Esophagus squamous epithelium (tissue), 5 donors: ENCODE measurements at places on chromosomes 6 and 20. TPM values are rescaled to one million over a fixed set of nuclear protein-coding genes. Genes with fewer than 3 reads are reported as not detected.

GRCh38 chr6:6597682-6598081 lies 9.2 kb downstream of the LY86 start:
- no peak for DNase-seq

DNA sequence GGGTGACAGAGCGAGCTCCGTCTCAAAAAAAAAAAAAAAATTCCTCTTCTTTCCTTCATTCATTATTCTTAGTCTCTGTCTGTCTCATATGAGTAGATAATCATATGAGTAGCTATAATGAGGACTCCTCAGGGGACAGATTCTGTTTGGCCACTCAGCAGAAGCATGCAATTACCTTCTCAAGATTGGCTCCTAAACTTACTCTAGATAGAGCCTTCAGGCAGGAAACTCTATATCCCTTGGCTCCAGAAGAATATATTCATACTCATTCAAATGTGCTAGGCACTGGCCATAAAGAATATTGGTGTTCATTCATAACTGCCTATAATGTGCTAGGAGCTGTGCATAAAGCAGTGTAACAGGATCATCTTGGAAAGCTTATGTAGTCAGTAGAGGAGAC lies 2.2 kb upstream of the ACAT2 start:
- no peak for DNase-seq

DNA sequence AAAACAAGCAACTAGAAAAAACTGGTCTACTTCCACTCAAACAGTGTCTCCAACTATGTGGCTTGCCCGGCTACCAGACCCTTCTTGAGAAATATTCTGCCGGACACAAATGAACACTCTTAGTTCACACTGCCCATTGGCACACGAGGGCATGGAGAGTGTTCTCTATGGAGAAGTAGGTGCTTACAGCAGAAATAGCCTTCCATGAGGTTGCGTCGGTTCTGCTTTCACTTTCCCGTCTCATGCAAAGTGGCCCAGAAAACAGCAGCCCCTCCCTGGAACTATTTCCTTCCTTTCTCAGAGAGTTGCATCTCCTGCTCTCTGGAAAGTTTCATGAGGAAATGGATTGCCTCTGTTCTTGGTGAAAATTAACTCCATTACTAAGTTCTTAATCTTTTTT lies 9.5 kb upstream of the HLA-DOA start:
- DNase-seq, result peak; percentile 63

- DNase-seq, result no peak
Measured at GRCh38 chr6:110520209-110520965, 44.0 kb upstream of the SLC22A16 start.

DNA sequence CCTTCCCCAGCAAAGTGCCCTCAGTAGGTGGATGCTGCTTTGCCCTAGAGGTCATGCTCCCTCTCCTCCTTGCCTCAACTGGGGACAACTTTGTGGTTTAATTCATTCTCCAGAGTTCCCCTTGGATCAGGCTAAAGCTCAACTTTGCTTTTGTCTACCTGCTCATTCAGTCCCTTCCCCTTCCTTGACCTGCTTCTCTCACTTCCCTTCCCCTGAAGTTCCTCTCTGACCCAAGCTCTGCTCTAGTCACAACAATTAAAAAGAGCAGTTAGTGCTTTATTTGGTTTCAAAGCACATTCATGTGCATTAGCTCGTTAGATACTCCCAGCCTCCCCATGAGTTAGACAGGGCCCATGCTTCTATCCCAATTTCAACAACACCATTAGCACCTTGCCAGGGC lies 71.3 kb downstream of the DZANK1 start:
- no peak for DNase-seq

DNA sequence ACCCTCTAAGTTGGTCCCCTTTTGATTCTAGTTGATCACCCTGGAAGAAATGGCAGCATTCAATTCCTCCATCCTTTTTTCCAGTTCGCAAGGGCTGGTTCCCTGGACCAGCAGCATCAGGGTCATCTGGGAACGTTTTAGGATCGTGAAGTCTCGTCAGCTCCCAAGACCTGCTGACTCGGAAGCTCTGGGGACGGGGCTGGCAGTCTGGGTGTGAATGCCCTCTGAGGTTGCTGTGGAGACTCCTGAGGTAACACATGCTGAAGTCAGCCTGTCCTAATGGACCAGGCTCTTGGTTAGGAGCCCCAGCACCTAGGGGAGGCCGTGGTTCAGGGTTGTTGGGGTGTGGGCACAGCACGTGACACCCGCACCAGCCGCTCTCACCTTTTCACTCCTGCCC lies 164.1 kb downstream of the SYNDIG1 start:
- no peak for DNase-seq

- no peak for DNase-seq
Measured at GRCh38 chr20:46973766-46974165, 79.1 kb downstream of the EYA2 start.

GRCh38 chr20:1858871-1859270 lies 36.3 kb upstream of the SIRPA start:
- no peak for DNase-seq

GRCh38 chr6:46539866-46540265 lies 48.6 kb upstream of the RCAN2 start:
- no peak for DNase-seq

GRCh38 chr6:34276881-34277762 lies 28.3 kb upstream of the SMIM29 start:
- DNase-seq, result no peak

DNA sequence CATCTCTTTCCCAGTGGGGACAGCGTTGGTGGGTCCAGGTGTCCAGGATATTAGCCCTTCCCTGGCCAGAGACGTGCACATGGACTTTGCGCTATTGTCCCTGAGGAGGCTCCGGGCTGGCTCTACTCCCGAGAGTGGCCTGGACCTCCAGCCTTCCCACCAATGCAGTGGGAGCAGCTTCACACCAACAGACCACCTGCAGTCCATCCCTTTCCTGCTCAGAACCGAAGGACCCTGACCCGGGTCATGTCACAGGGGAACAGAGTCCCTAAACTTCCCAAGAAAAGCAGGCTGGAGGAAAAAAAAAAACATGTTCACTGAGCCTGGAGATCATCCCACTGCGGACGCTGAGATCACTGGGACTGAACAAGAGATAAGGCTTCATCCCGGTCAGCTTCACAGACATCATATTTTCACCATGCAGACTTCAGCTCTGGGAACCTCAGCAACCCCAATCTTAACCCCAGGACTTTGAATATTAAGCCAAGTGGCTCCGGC lies 18.3 kb downstream of the ZMYND8 start:
- no peak for DNase-seq

DNA sequence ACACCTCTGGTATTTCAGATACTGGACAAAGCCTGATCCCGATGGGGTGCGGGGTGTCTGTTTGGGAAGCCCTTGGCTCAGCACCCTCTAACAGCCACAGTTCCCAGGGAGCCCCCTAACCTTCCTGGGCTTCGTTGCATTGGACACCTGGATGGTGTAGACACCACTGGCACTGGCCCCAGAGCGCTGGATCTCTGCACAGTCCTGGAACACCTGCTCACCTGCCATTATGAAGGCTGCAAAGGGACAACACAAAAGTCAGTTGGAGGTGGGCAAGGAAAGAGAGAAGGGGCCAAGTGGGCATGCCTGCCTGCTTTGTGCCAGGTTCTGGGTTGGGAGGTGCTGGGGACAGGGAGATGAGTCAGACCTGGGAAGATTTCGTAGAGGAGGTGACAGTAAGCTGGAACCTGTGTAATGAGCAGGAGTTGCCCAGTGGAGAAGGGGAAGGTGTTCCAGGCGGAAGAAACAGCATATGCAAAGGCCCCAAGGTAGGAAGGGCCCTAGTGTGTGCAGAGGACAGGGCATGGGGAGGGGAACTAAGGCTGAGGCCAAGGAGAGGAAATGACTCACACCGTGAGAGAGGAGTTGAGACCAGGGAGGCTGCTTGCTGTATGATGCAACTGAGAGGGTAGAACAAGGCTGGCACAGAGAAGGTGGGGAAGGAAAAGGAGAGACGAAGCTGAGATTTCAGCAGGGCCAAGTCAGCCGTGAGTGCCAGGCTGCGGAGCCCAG lies 34.9 kb downstream of the ANGPT4 start:
- DNase-seq, result no peak

DNA sequence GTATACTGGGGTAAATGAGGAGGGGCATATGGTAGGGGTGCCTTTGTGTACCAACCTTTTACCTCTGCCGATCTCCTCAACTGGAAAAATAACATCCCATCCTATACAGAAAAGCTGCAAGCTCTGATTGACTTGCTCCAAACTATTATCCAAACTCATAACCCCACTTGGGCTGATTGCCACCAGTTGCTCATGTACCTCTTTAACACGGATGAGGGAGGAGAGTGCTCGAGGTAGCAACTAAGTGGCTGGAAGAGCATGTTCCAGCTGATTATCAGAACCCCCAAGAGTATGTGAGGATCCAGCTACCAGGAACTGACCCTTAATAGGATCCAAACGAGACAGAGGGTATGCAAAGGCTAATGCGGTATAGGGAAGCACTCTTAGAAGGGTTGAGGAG lies 299.6 kb downstream of the RNGTT start:
- no peak for DNase-seq

DNA sequence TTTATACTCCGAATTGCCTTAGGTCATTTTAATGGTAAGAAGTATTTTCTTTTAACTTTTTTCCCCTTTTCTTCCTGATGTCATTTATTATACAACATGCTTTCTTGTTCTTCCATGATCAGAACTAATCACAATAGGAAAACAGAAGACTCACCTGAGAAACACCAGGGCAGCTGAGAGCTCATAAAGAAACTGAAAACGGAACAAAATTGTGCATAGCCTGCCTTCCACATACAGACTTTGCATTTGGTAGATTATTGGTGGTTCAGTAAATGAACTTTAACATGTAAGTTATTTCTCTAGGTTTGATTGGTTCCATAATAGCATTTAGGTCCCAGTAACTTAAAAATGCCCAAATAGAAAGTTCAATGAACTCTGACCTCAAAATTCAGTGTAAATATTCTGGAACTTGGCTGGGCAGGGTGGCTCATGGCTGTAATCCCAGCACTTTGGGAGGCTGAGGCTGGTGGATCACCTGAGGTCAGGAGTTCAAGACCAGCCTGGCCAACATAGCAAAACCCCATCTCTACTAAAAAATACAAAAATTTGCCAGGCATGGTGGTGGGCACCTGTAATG lies 161.1 kb upstream of the DTNBP1 start:
- DNase-seq, result no peak

DNA sequence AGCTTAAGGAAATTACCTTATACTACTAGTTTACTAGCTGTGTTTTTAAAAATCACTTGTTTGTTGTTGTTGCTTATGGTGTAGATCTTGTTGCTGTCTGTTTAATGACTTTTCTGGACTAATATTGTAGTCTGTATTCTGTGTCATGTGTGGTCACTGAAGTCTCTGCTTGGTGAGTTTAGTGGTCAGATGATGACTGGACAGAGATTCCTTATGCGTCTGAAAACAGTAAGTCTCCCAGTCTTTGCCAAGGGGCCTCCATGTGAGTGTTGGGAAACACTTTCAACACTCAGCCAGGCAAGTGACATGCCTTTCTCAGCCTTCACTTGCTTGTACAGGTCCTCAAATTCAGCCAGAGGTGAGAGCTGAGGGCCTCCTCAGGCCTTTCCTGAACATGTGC lies 256.9 kb upstream of the RNF24 start:
- no peak for DNase-seq

GRCh38 chr6:41345901-41346300 lies 10.5 kb downstream of the NCR2 start:
- no peak for DNase-seq

DNA sequence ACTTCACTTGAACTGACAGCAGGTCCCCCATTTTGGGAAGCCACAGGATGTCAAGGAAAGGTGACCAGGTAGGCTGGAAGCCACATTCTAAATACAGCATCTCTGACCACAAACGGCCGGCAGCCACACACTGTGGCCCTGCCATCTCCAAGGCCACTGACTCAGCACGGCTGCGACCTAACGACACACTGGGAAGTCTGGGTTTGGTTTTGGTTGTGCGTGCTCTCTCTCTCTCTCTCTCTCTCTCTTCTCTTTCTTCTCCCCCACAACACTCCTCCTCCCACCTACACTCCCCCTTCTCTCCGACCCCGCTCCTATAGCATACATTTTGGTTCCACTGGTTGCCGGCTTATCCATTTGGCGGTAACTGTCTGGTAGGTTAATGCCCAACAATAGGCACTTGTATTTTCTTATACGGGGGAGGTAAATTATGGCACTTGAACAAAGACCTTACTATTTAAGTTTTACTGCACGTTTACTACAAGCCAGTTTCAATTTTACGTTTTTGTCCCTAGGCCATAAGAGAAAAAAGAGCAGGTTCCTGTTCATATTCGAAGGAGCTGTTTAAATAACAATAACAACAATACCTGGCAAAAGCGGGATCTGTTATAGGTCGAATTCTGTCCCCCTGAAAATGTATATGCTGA lies 103.6 kb downstream of the GMDS start:
- no peak for DNase-seq

- no peak for DNase-seq
Measured at GRCh38 chr6:169800668-169801395, 49.4 kb downstream of the ERMARD start.

GRCh38 chr6:132663661-132664060 lies 4.7 kb upstream of the TAAR1 start:
- no peak for DNase-seq

DNA sequence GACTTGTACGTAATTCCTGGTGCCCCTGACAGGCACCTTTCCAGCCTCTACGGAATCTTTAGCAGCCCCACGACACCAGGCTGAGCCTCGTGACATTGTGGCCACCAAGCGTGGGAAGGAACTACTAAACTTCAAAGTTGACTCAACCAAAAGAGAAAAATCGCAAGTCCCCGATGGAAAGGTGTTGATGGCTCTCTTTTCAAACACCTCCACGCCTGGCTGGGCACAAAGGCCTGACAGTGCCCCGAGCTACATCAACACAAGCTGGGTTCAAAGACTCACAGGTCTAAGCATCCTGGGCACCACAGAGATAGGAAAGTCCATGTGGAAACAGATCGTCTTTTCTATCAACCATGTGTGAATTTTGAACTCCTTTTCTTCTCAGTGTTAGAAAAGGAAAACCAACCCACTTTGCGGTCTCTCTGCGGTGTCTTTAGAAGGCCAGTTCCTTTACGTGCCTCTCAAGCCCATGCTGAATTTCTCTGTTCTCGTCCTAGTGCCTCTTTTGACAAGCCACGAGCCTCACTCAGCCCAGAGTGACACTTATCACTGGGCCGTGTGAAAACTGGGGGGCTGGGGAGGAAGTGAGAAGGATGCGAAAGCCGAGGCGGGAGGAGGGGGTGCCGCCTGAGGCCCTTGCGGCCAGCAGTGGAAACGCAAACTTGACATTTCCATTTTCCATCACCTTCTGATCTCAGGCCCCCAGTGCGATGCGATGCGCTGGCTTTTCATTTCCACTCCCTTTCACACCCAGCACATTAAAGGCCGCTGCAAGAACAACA lies 59.4 kb downstream of the GFOD1 start:
- DNase-seq, result peak; percentile 9

- no peak for DNase-seq
Measured at GRCh38 chr6:2259002-2259494, 13.6 kb upstream of the GMDS start.

Gene CST2
- not detected for total RNA-seq

Gene SAPCD1
- 2.9 TPM for total RNA-seq

Gene CALHM6
- total RNA-seq, result 1.9 TPM
